Occipital lobe (tissue), 3 donors: ENCODE measurements at places on chromosomes 16 and 17.

DNA sequence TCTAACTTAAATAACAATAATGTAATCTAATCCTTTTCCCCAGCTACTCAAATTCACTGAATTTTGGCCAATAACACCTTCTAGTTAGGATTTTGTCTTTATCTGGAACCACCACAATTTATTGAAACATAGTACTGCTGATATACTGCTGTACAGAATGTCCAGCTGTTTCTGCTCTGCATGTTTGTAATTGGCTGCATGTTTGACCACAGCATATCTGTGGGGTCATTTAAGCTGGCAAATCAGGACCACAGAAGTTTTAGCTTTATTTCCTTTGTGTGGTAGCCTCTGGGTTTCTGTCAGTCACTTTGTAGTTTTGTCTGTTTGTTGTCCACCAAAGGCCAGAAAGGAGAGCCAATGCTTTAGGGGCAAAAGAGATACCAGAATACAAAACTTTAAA, 22.2 kb upstream of the RAB11FIP4 start:
- DNase-seq, result no peak

GRCh38 chr17:15233022-15233805, 31.9 kb downstream of the PMP22 start:
- no peak for DNase-seq

- DNase-seq, result no peak
Observed at GRCh38 chr16:29198231-29198630, 208.3 kb downstream of the NPIPB11 start.

GRCh38 chr17:64599187-64599676, 62.9 kb downstream of the SMURF2 start:
- no peak for DNase-seq

DNA sequence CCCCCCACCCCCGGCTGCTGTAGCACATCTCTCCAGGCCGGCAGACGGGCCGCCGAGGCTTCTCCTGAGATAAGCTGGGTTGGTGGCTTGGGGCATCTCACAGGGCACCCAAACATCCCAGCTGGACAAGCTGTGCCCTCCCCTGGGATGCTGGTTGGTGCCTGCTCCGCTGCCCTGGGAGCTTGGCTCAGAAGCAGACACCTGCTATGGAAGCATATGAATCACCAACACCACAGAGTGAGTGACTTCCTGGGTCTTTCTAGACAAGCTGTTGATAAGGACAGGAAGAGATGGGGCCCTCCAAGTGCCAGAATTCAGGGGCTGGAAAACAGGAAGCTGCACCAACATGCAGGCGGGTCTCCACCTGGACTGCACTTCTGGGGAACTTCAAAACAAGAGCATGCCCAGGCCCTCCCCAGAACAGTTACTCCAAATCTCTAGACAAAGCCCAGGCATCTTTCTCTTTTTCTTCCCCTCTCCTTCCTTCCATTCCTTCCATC, 13.7 kb downstream of the C16orf95 start:
- DNase-seq, result no peak

- DNase-seq, result no peak
Observed at GRCh38 chr17:73283841-73284282, 22.2 kb upstream of the CPSF4L start.

GRCh38 chr16:72946474-72947194, 101.3 kb downstream of the ZFHX3 start:
- DNase-seq, result no peak

- DNase-seq, result no peak
Observed at GRCh38 chr17:78343543-78344201, 16.2 kb downstream of the SOCS3 start.

- DNase-seq, result no peak
Observed at GRCh38 chr17:63039342-63039741, 73.3 kb downstream of the TANC2 start.

DNA sequence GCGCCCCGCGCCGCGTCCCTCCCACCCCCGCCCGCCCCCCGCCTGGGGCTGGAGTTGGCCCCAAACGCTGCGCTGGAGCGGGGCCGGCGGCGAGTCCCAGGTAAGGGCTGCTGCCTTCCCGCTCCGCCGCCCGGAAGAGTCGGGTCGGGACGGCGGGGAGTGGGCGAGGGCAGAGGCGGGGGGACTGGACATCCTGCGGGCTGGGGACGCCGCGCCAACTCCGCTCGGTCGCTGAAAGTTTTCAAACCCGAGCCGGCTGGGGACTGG, 469 bp downstream of the GPRC5C start:
- DNase-seq, result no peak

DNA sequence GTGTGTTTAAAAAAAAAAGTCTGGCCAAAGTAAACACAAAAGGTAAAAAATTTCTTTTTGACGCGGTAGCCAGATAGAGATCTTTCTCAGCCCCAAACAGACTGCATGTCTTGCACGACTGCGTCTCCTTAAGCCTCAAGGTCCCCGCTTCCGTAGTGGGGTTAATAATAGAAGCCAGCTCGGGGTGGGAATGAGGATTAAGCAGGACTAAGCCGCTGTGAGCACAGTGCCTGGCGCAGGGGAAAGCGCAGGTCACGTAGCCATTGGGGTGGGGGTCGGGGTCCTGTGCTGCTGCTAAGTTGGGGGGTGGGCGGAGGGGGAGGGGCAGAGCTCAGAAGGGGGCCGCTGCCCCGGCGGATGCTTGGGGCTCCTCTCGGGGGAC, 521 bp downstream of the GGA2 start:
- DNase-seq, result no peak

DNA sequence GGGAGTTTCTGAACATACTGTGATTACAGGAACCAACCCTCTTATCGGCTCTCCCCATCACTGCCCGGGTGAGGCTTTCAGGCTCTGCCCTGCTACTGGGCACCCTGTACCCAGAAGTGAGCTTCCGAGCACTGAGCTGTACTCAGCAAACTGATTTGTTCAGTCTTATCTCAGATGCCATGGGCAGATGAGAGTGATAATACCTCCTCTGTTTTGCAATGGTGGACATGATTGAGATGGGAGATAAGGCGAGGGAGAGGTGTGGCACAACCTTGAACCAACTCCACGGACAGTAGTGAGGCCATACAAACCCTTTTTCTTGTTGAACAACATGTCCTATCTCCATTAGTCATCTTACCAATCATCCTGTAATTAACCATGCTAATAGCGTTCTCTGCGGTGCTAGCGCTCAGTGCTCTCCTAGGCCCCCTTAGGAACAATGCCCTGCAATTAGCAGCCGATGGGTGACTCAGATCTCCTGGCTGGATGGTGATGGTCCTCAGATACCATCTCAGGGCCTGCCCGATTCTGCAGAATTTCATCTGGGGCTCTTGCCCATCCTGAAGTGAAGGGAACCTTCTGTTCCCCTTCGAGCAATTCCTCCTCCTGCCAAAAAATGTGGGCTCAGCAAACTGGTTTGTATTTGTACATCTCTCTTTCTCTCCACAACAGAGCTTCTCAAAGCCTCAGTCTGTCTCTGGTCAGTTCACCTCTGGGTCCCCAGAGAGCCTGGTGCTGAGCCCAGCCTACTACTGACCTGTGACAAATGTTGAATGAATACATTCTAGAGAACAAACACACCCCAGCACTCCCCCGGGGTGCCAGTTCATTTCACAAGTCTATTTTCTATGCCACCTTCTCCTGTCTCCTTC, 139.3 kb upstream of the IRX3 start:
- DNase-seq, result no peak

- no peak for DNase-seq
Observed at GRCh38 chr16:2933136-2933535, 21.4 kb downstream of the FLYWCH1 start.

DNA sequence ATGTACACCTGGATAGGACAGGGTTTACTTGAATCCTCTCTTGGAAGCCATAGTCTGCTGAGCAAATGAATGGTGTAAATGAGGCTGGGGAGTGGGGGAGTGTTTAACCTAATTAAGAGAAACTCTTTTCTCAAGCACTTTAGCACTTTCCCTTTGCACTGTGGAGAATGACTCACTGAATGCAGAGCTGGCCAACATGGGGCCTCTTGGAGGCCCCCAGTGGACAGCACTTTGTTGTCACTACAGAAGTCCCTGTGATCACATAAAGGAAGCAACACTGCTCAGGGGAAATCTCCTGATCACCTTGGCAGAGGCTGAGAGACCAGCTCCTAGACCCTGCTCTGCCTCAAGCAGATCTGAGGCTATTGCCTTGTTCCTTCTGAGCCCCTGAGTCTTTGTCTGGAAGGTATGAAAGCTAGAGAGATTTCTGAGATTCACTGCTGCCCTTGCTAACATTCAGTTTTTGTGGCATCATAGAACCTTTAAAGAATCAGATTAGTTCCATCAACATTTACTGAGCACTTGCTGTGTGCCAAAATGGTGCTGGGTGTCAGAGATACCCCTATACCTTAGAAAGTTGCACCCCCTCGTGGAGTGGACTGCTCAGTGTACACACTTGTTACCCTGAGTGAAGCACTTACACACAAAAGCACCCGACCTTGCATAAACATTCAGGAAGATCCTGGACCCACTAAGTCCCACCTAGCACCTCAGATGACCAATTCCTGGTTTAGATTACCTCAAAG, 230.1 kb upstream of the CCL2 start:
- no peak for DNase-seq

GRCh38 chr16:4347765-4348509, 3.2 kb downstream of the PAM16 start:
- no peak for DNase-seq

DNA sequence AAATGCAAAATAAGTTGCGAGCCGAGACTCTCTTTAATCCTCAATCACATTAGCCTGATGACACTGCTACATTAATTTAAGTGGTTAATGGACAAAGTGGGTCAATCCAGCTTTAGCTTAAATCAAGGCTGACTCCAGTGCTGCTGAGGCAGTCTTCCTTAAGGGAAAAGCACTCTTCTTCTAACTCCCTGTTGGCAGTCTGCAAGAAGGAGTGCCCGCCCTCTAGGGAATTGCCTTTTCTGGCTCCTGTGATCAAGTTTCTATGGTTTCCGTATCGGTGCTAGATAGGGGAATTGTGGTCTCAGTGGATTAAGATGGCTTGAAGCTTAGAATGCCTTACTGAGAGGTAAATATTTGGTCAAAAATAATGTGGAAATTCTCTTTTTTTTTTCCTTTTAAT, 41.0 kb downstream of the HS3ST3B1 start:
- DNase-seq, result no peak

- no peak for DNase-seq
Observed at GRCh38 chr16:49690778-49691177, 165.1 kb downstream of the ZNF423 start.

GRCh38 chr16:75298267-75298666, 46.8 kb upstream of the BCAR1 start:
- no peak for DNase-seq

DNA sequence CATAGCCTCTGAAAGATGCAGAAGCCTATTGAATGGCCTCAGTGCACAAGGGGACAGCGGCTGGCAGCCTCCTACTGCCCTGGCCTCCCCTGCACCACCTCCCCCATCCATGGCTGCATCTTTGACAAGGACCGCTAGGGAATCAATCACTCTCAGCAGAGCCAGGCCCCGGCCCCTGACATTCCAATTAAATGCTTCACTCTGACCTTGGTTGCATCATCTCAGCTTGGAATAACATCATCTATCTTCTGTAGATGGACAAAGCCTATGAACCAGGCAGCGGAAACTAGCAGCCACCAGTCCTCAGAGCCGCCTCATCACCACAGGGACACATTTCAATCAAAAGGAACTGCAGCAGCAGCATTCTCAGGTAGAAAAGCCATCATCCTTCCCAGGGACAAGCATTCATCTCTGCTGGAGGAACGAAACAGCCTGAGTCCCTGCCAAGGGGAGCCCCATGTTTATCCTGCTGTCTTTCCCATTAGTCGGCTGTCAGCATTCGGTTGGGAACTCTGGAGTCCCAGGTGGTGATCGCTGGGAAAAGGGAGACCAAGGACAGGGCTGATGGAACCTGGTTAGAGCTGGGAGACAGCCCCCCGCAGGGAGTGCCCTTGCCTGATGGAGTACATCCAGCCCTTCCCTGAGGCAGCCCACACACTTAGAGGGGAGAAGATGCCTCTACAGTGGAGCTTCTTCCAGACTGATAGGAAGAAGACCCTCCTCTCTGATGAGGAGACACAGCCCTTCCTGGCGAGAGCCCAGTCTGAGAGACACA, 11.5 kb upstream of the TMEM132E start:
- DNase-seq, result no peak

DNA sequence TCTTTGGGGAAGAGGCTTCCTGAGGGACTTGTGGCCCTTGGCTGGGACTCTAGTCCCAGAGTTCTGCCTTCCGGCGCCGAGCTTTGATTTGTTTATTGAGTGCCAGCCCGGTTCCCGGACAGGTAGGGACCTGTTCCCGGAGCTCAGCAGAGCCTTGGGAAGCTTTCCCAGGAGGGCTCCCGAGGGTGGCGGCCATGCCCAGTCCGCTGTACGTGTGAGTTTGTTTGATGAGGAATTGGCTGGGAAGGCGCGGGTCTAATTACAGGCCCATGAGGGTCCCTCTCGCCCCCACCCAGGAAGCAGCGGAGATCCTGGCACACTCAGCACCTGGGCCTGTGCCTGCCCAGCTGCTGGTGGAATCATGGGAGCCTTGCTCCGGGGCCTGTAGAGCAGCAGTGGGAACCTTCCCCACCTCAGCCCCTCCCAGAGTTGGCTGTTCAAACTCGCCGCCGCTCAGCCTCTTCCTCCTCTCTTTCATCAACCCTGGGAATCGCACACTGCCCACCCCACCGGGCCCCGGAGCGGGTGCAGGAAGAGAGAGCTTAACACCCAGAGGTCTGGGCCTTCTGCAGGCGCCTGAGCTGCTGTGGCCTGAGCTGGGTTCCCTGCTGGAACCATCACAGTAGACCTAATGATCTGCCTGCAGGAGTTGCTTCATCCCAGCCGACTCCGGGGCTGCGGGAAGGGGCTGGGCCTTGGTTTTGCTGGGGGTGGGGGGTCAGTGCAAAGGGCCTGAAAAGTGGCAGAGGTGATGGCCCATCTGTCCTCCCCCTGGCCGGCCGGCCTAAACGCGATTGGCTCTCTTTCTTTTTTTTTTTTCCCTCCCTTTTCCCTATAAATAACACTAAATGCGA, 313.7 kb downstream of the SEC14L1 start:
- DNase-seq, result no peak

DNA sequence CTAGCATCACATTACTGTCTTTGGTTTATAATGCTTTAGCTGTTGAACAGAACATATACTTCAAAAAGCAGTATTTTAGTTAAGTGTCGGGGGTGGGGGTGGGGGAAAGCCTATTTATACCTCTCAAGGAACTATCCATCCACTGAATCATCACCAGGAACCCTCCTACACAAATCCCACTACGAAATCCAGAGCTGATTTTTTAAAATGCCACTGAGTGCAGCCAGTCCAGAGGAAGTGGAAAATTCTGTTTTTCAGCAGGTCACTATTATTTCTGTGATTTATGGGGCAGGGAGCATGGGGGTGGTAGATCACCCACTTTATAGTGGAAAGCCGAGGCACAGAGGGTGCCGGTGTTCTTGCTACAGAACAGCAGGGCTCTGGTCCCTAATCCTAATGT, 284.1 kb downstream of the SOX9 start:
- DNase-seq, result peak; percentile 29

- no peak for DNase-seq
Observed at GRCh38 chr17:76104896-76105231, 1.3 kb upstream of the EXOC7 start.

GRCh38 chr16:52099382-52099781, 447.6 kb downstream of the TOX3 start:
- no peak for DNase-seq

- no peak for DNase-seq
Observed at GRCh38 chr16:85858984-85859817, 39.8 kb upstream of the IRF8 start.

- no peak for DNase-seq
Observed at GRCh38 chr16:11308493-11309283, 27.6 kb upstream of the PRM1 start.
